Hepatocyte (in vitro differentiated cells): ENCODE measurements at places on chromosomes 12 and 14. TPM values are rescaled to one million over a fixed set of nuclear protein-coding genes. Genes with fewer than 3 reads are reported as not detected.

DNA sequence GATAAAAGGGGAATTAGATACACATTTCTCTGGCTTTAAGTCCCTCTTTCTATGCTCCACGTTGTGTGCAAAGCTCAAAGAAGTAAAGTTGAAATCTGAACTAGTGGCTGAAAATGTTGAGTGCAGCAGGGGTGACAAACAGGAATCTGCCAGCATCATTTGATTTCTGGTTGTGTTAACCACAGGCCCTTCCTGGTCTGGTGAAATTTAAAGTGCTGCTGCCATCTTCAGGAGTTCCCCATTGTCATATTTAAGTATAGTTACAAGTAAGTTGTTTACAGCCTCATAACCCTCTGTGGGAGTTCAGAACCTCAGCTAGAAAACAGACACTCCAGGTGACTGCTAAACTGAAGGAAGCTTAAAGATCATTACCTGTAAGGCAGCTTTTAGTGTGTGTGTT is 90.9 kb upstream of the CCDC196 start:
- no peaks in the 10 kb centered on the region for H3K36me3 ChIP-seq
- peaks cover 4% of the 10 kb centered on the region for H3K27me3 ChIP-seq
- no peak overlapping the region for H3K27ac ChIP-seq
- H3K4me3 ChIP-seq, result no peak overlapping the region
- H3K4me1 ChIP-seq, result no peaks in the 10 kb centered on the region

DNA sequence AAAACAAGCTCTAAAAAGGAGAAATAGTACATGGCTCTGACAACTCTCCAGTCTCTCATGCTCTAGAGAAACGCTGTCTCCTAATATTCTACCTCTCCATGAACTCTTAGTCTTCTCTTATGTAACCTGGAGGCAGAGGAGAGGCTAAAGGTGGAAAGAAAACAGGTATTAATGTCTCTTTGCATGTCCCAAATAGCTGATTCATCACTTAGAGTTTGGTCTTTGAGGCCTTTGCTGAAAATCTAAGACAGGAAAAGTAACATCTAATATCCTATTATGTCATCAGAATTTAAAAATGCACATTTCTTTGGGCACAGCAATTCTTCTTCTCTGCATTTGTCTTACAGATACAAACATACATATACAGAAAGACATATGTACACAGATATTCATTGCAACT is 127.2 kb downstream of the DHRS2 start:
- H3K27ac ChIP-seq, result no peak overlapping the region
- no peak overlapping the region for H3K4me3 ChIP-seq
- H3K27me3 ChIP-seq, result no peaks in the 10 kb centered on the region
- no peak for DNase-seq

GRCh38 chr14:100393906-100394732 is 71.0 kb downstream of the SLC25A47 start:
- peaks cover 46% of the 10 kb centered on the region for H3K4me1 ChIP-seq
- H3K27ac ChIP-seq, result peak overlapping the region; percentile 83
- H3K36me3 ChIP-seq, result no peaks in the 10 kb centered on the region
- no peak overlapping the region for H3K4me3 ChIP-seq

DNA sequence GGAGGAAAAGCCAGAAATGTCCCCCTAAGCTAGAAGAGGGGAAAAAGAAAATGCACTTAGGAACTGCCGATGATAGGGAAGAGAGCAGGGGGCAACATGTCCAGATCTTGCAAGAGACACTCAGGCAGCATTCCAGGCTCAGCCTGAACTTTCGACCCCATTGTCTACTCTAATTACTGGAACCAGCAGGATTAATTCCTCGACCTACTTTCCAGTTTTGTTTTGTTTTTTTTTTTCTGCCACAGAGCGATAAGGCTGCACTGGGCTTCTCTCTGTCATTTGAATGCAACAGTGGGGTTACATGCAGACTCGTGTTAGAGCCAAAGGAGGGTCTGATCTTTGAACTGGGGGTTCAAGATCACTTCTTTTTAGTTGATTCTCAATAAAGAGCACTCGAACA is 68.7 kb upstream of the MED13L start:
- H3K4me1 ChIP-seq, result peaks cover 13% of the 10 kb centered on the region
- no peak for DNase-seq
- H3K36me3 ChIP-seq, result no peaks in the 10 kb centered on the region
- H3K27ac ChIP-seq, result no peak overlapping the region

GRCh38 chr12:47164724-47165439 is 85.1 kb upstream of the AMIGO2 start:
- H3K36me3 ChIP-seq, result no peaks in the 10 kb centered on the region
- no peak overlapping the region for H3K4me3 ChIP-seq
- H3K27ac ChIP-seq, result peak overlapping the region; percentile 6
- DNase-seq, result no peak
- no peaks in the 10 kb centered on the region for H3K27me3 ChIP-seq
- peaks cover 12% of the 10 kb centered on the region for H3K4me1 ChIP-seq

RERGL gene
- 0.70 and 0.80 TPM in 2 replicates for total RNA-seq

DNA sequence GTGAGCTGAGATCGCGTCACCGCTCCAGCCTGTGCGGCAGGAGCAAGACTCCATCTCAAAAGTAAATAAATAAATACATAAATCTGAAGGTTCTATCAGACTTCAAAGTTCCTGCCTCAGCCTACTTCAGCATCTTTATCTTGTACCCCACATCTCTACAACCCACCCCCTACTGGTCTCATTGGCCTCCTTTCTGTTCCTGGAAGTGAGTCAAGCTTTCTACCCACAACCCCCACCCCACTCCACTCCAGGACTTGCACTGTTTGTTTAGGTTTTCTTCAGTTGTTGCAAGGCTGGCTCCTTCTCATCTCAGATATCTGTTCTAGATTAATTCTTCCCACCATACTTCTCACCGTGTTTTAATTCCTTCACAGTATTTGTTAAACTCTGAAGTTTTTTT is 714 bp upstream of the PSMC6 start:
- H3K4me3 ChIP-seq, result peak overlapping the region; percentile 37
- no peaks in the 10 kb centered on the region for H3K27me3 ChIP-seq
- DNase-seq, result peak; percentile 41
- H3K36me3 ChIP-seq, result peaks cover 4% of the 10 kb centered on the region

DNA sequence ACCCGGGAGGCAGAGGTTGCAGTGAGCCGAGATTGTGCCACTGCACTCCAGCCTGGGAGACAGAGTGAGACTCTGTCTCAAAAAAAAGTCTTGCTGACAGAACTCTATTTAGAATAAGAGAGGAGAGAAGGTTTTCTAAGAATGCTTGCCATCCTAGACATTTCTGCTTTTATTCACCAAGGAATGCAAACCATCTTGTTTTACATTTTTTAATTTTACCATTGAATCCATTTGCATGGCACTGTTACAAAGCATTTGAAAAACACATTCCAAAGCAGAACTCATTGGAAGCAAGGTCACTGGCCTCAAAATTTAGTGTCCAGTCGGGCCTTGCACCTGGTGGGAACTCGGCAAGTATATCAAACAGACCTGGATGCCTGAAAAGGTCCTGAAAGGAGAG is 44.2 kb upstream of the RASSF3 start:
- no peak overlapping the region for H3K4me3 ChIP-seq
- H3K4me1 ChIP-seq, result no peaks in the 10 kb centered on the region
- no peaks in the 10 kb centered on the region for H3K27me3 ChIP-seq
- no peaks in the 10 kb centered on the region for H3K36me3 ChIP-seq

NANOG gene
- total RNA-seq, result 1.9 and 2.1 TPM in 2 replicates

DNA sequence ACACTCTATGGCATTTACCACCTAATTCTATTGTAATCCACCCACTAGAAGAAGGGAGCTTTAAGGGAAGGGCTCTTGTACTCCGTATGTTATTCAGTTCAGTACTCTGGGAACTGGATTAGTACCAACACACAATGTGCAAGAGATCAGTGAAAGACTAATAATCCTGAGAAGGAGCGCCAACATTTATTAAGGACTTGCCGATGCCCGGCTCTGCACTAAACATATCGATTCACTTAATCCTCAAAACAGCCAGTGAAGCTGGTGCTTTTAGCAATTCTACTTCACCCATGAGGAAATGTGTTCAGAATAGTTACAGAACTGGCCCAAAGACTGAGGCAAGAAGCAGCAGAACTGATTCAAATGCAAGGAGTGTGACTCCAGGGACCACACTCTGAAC is 80.9 kb downstream of the RPS6KA5 start:
- peaks cover 15% of the 10 kb centered on the region for H3K4me1 ChIP-seq
- H3K27ac ChIP-seq, result no peak overlapping the region
- H3K27me3 ChIP-seq, result no peaks in the 10 kb centered on the region
- H3K36me3 ChIP-seq, result no peaks in the 10 kb centered on the region

GRCh38 chr12:114664651-114665320 is 19.2 kb downstream of the TBX3 start:
- no peaks in the 10 kb centered on the region for H3K36me3 ChIP-seq
- no peak overlapping the region for H3K4me3 ChIP-seq
- peak overlapping the region; percentile 97 for H3K27ac ChIP-seq
- H3K27me3 ChIP-seq, result no peaks in the 10 kb centered on the region
- peaks cover 19% of the 10 kb centered on the region for H3K4me1 ChIP-seq

- no peak overlapping the region for H3K4me3 ChIP-seq
- H3K4me1 ChIP-seq, result no peaks in the 10 kb centered on the region
- no peaks in the 10 kb centered on the region for H3K36me3 ChIP-seq
These were observed 129.8 kb upstream of the TMEM132C start for GRCh38 chr12:128137140-128137539.

GRCh38 chr12:6316921-6317692 is 6.6 kb downstream of the PLEKHG6 start:
- H3K4me3 ChIP-seq, result no peak overlapping the region

DNA sequence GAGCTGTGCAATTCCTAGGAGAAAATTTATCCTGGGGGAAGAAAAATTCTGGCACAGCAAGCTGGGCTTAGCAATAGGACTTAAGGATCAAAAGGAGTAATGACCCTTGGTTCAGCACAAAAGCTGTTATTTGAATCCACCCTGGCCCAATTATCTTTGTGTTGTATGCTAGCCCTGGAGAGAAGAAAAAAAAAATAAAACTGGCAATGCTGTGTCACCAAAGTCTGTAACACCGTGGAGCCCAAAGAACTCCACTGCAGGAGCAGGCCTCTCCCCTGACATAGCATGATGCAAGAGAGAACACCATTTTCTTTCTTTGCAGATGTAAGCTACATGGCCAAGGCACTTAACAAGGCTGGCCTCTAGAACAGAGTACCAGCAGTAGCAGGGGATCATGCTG is 63.0 kb upstream of the ARHGAP5 start:
- H3K27me3 ChIP-seq, result no peaks in the 10 kb centered on the region
- H3K27ac ChIP-seq, result no peak overlapping the region
- no peak for DNase-seq
- H3K36me3 ChIP-seq, result no peaks in the 10 kb centered on the region

GRCh38 chr14:102280376-102280962 is 24.5 kb downstream of the MOK start:
- peaks cover 10% of the 10 kb centered on the region for H3K4me1 ChIP-seq
- H3K36me3 ChIP-seq, result no peaks in the 10 kb centered on the region
- H3K4me3 ChIP-seq, result no peak overlapping the region
- H3K27ac ChIP-seq, result peak overlapping the region; percentile 39
- no peaks in the 10 kb centered on the region for H3K27me3 ChIP-seq
- DNase-seq, result no peak

DNA sequence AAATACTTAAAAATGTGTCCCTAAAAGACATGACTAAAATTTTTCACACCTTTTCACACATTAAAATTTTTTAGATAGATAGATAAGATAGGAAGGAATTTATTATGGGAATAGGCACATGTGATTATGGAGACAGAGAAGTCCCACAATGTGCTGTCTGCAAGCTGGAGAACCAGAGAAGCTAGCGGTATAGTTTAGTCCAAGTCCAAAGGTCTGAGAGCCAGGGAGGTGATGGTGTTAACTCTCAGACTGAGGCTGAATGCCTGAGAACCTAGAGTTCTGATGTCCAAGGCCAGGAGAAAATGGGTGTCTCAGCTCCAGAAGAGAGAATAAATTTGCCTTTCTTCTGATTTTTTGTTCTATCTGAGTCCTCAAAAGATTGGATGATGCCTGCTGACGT is 65.7 kb downstream of the POLR3B start:
- peaks cover 14% of the 10 kb centered on the region for H3K4me1 ChIP-seq
- H3K27ac ChIP-seq, result no peak overlapping the region
- no peak overlapping the region for H3K4me3 ChIP-seq
